Esophagus muscularis mucosa (tissue), 4 donors: ENCODE measurements at places on chromosomes 12 and 14.

GRCh38 chr14:54718046-54718445 is 151.1 kb downstream of the SAMD4A start:
- DNase-seq, result no peak

GRCh38 chr12:113860950-113861349 is 105.2 kb downstream of the RBM19 start:
- DNase-seq, result no peak

DNA sequence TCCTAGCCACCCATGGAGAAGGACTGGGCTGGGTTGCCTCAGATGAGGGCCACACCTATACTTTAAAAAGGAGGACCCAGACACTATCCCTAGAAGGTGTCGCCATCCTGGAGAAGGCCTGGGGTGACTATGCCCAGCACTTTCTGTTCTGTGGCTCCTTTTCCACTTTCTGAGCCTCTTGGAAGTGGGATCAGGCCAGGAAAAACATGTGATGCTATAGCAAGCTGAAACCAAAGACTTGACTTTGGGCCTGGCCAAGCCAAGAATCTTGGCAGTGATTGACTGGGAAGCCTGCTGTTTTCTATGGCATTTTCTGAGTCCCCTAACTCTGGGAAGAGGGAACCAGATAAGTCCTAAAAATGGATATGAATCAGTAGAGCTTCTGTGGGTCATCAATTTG is 332.3 kb downstream of the ZFP36L1 start:
- DNase-seq, result no peak

- DNase-seq, result no peak
Observed at GRCh38 chr12:32139064-32139421, 32.4 kb downstream of the BICD1 start.
